ENCODE measurements at places on chromosomes 11 and 22. TPM values are rescaled to one million over a fixed set of nuclear protein-coding genes. Genes with fewer than 3 reads are reported as not detected.

The TRPM5 gene
- not detected for total RNA-seq

The PACS1 gene
- 109 TPM for total RNA-seq

The GRIK4 gene
- total RNA-seq = not detected

The MOV10L1 gene
- total RNA-seq = not detected

The LMO2 gene
- total RNA-seq = not detected

The TMEM86A gene
- total RNA-seq = 0.25 TPM

The IGSF22 gene
- total RNA-seq = 0.05 TPM

The KCNJ11 gene
- 1.2 TPM for total RNA-seq

The KRTAP5-11 gene
- not detected for total RNA-seq

The GGTLC2 gene
- not detected for total RNA-seq

The TP53I11 gene
- total RNA-seq = 0.67 TPM

The BIK gene
- 1.4 TPM for total RNA-seq

The MAP6 gene
- 0.25 TPM for total RNA-seq

The LDHAL6A gene
- 0.15 TPM for total RNA-seq

The LAYN gene
- 0.89 TPM for total RNA-seq

The KCNQ1OT1 gene
- 0.19 TPM for total RNA-seq

The MS4A3 gene
- total RNA-seq = not detected

The OR5M3 gene
- total RNA-seq = not detected

The SLC7A4 gene
- 0.07 TPM for total RNA-seq

The OR2AG1 gene
- not detected for total RNA-seq

The TMEM45B gene
- total RNA-seq = 0.94 TPM

The OR51B2 gene
- not detected for total RNA-seq

The BCO2 gene
- 2.4 TPM for total RNA-seq

The GDPD4 gene
- not detected for total RNA-seq

The MN1 gene
- total RNA-seq = 0.10 TPM

The NCR3LG1 gene
- 0.42 TPM for total RNA-seq

The SMPD1 gene
- total RNA-seq = 53.6 TPM

The SPDYC gene
- not detected for total RNA-seq

The ABTB2 gene
- total RNA-seq = 0.65 TPM

The ANKRD42 gene
- total RNA-seq = 1.8 TPM

The OR8K3 gene
- total RNA-seq = not detected

The APOL2 gene
- 77.0 TPM for total RNA-seq

The TBCEL gene
- 13.1 TPM for total RNA-seq

The DEUP1 gene
- total RNA-seq = not detected

The CRYAB gene
- not detected for total RNA-seq

The CD6 gene
- 368 TPM for total RNA-seq

The B3GAT1 gene
- total RNA-seq = 1.6 TPM

The MYEOV gene
- total RNA-seq = not detected

The OR52N4 gene
- 0.89 TPM for total RNA-seq

The NXPE1 gene
- not detected for total RNA-seq

The SCGB1A1 gene
- not detected for total RNA-seq

The LARGE2 gene
- 0.44 TPM for total RNA-seq

The AHNAK gene
- 237 TPM for total RNA-seq

The TPBGL gene
- 0.06 TPM for total RNA-seq

The ALDH3B2 gene
- total RNA-seq = not detected

The SLC22A25 gene
- not detected for total RNA-seq

The NOL12 gene
- 57.7 TPM for total RNA-seq

The MMP1 gene
- not detected for total RNA-seq

The MS4A6E gene
- total RNA-seq = not detected

The POTEH gene
- total RNA-seq = not detected

The C11orf21 gene
- 81.0 TPM for total RNA-seq

The CABP4 gene
- total RNA-seq = 1.3 TPM
